Esophagus squamous epithelium (tissue), 5 donors: ENCODE measurements at places on chromosomes 6 and 20.

DNA sequence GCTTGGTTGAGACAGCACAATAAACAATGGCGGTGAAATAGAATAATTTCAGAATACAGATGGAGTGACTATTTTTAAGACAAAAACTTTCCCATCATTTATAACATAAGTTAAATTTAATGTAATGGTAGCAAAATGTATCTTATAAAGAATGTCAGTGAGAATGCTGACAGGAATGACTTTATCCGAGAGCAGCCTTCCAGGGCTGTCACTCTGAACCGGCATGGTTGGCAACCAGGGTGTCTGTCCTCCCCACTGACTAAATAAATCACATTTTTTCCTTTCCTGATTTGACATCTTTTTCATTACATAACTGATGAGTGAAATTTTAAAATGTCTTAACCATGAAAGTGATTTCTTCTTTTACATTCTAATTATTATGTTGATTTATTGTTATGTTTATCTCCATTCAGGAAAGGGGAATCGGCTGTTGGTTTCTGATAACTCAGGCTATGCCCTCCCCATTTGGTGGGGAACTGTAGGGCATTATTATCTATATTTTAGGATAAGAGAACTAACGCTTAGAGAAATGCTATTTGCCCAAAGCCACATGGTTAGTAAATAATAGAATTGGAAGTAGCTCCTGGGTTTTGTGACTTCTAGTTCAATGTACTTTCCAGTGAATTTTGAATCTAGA is 109.2 kb upstream of the OGFRL1 start:
- no peak for DNase-seq

- DNase-seq = no peak
Measured at GRCh38 chr20:58751979-58752378, 59.4 kb downstream of the NPEPL1 start.

DNA sequence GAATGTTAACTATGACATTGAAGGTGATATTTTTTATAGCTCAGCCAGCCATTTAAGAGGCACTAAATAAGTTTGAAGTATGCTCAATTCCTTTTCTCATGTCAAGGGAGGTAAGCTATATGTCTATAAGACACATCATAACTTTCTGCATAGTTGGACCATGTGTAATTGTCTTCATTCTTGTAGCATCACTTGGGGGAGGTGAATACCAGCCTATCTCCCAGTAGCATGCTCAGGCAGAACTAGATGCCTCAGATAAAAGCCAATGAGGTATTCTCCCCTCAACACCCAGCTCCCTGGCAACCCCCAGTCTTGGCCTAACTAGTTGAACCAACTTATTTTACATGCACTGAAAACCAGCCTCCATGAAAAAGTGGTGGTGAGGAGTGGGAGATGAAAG is 158.3 kb upstream of the JAG1 start:
- no peak for DNase-seq

DNA sequence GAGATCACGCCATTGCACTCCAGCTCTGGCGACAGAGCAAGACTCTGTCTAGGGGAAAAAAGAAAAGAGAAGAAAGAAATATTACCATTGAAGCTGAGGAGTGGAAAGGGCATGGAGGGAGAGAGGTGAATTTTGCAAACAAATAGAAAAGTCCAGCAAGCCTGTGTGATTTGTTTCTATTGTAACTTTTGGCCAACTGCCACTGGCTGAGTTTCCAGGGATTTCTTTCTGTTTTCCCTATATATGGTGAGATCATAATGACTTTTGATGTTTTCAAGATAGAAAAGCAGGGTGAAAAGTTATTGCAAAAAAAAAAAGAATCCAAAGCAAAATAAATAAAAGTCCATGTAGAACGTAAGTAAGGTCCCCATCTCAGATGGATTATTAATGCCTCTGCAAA is 184.2 kb upstream of the RALGAPA2 start:
- no peak for DNase-seq

GRCh38 chr6:111845441-111845871 is 27.8 kb downstream of the FYN start:
- no peak for DNase-seq
